ENCODE measurements at places on chromosomes 12 and 14.

DNA sequence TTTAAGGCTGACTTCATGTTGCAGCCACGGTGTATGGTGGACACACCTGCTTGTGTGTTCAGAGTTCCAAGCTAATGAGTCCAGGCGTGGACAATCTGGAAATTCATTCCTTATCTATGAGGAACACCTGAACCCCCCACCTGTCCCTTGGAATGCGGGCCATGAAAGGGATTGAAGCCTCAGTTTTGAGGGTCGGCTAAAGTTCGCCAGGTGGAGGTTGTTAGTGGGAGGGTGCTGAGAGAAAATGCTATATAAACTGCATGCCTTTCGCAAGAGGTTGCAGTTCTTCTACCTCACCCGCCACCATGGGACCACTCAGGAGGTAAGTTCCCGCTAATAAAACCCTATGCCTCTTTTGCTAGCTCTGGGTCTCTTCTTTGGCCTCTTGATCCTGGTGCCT is 348.0 kb downstream of the BCL11B start:
- DNase-seq: no peak

DNA sequence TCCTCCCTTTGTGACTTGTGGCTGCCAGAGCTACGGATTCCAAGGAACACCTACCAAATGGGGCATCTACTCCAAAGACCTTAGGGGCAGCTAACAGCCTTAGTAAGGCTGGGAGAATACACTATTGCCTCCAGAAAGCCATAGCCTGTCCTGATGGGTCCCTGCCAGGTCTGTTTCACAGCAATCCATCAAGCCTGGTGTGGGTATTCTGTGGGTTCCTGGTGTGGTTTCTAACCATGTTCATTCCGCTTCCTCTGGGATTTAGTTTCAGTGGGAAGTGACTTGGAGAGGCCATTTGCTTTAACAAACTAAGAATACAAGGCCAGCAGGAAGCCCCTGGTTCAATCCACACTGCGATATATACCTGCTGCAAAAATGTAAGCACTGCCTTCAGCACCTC is 220.5 kb downstream of the FOXN3 start:
- DNase-seq: no peak

GRCh38 chr14:77599889-77600288 is 16.5 kb downstream of the SPTLC2 start:
- no peak for DNase-seq

- no peak for DNase-seq
These were observed 16.3 kb upstream of the EPYC start for GRCh38 chr12:91021076-91021475.

GRCh38 chr12:26846416-26846815 is 13.4 kb upstream of the ITPR2 start:
- DNase-seq: no peak

DNA sequence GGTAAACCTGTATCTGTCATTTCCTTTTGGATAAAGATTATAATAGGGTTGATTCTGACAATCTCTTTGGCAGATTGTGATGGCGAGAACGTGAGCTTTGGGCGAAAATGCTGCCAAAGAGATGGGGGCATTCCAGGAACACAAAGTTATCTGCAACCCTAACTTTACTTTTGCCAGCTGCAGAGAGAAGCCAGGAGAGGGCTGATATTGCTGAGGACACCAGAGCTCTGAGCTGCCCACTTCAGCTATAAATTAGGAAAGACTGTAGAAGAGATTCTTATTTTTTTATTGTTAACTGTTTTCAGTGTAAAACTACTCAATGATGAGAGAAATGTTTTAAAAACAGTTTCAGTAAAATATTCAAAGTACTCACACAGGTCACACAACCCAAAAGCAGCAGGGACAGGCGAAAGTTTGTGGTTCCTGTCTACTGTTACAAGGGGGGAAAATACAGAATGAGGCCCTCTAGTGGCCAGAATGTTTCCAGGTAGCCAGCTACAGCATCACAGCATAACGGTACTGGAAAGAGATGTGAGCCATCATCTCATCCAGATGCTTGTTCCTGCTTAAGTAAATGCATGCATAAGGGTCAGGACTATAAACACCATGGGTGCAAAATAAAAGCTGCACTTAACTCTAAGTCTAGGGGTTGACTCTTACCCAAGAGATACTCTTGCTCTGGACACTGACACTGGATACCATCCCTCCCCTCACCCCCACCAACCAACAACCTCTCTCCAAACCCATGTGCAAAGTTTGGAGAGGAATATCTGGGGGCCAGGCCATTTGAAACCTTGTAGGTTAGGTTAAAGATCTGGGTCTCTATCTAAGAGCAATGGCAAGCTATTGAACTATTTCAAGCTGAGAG is 498.4 kb downstream of the RMST start:
- DNase-seq: no peak

GRCh38 chr12:32448586-32448985 is 49.2 kb downstream of the FGD4 start:
- DNase-seq: no peak

DNA sequence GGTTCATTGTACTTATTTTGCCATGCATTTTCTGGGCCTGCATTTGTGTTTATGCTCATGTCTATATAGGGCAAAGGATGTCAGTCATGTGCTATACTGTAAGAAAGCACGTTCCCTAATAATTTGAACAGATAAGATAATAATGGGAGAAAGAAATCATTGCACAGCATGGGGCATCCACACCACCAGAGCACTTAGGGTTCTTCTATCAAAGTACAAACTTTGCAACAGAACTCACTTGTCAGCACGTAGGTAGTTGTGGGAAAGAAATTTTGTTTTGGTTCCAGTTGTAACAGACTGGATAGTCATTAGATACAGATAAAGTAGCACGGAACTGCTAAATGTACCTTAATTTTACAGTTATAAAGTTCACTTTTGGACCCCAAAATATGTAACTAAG is 10.1 kb downstream of the PPP1CC start:
- no peak for DNase-seq

DNA sequence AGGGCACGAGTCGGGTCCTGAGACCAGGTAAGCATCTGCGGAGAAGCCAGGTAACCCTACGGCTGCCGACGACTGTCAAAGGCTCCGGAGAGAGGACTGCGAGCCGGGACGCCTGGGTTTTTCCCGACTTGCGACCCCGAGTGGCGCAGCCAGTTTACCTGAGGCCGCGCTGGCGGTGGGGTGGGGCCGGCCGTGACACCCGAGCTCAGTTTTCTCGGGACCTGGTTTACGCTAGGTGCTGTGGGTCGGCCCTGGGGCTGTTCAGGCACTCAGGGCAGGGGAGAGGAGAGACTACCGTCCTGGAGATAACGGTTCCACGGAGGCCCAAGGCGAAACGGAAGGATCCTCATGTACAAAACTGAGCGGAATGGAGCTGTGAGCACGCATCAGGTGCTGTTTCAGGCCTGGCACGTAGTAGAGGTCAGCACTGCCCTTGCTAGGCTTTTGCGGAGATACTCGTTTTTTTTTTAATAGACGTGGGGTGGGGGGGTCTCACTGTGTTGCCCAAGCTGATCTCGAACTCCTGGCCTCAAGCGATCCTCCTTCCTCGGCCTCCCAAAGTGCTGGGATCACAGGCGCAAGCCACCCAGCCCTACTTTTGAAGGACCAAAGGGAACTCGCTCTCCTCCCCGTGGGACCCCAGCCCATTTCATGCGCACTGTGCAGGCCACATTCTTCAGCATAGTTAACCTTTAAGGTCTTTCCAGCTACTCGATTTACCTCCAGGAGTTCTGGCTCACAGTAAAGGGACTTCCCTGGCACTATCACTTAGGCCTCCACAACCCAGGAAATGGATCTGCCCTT is 471 bp downstream of the MTRFR start:
- DNase-seq: no peak

GRCh38 chr12:108542320-108542719 is 18.7 kb downstream of the SART3 start:
- no peak for DNase-seq

DNA sequence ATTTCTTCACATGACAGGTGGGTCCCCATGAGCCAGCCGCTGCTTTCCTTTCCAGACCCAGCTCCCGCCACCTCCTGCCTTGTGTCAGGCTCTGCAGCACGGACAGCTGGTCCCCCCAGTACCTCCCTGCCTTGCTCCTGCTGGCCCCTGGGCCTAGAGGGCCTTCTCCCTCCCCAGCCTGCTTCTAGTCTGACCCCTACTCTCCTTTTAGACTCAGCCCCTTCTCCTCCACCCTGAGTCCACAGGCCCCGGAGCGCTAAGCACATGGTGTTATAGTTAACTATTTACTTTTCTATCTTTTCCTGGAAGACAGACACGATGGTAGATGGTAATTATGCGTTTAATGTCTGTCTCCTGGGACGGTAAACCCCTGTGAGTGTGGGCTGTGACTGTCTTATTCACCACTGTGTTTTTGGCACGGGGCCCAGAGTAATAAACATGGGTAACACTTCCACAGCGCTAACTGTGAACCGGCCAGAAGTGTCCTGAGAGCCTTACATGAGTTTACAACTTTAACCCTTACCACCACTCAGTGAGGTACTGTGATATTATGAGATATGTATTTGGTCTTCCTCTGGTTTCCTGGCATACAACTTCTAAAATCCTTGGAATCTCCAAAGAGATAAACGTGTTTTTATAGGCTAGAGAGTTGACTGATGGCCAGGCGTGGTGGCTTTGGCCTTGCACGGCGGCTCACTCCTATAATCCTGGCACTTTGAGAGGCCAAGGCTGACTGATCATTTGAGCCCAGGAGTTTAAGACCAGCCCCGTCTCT is 41.2 kb downstream of the DGLUCY start:
- no peak for DNase-seq

DNA sequence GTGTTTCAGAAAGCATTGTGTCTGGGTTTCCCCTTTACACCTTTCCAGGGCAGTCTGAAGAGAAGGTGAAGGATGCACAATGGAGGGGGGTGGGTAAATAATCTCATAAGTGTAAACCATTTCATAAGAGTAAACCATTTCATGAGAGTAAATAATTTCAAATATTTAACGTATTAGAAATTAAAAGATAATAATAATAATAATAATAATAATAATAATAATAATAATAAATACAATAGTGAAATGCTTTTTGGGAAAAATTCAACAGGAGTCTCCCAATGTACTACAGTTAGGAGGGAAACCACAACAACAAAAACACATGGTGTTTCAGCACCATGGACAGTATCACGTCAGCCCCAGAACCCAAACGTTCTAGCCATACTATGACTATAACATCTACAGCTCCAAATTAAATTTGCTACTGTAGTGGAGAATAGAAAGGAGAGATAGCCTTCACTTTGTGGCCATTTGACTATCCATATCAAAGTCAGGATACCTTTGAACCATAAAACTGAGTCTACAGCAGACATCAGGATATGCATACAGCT is 691.8 kb downstream of the BCL11B start:
- no peak for DNase-seq

DNA sequence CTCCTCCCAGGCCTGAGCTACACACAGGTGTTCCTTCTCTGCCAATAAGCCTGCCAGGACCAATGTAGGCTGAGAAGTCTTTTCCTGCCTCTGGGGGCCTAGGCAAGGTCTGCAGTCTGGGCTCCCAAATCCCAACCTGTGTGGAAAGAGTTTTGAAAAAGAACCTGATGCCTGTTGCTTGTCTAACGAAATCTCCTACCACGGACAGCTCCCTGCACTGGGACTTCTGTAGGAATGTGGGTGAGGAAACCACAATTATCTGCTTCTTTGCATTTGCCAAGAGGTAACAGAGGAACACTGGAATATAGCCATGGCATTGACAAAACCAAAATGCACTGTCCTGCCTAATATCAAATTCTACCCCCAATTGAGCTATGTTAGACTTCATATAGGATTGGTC is 877.0 kb upstream of the TMEM132C start:
- no peak for DNase-seq

DNA sequence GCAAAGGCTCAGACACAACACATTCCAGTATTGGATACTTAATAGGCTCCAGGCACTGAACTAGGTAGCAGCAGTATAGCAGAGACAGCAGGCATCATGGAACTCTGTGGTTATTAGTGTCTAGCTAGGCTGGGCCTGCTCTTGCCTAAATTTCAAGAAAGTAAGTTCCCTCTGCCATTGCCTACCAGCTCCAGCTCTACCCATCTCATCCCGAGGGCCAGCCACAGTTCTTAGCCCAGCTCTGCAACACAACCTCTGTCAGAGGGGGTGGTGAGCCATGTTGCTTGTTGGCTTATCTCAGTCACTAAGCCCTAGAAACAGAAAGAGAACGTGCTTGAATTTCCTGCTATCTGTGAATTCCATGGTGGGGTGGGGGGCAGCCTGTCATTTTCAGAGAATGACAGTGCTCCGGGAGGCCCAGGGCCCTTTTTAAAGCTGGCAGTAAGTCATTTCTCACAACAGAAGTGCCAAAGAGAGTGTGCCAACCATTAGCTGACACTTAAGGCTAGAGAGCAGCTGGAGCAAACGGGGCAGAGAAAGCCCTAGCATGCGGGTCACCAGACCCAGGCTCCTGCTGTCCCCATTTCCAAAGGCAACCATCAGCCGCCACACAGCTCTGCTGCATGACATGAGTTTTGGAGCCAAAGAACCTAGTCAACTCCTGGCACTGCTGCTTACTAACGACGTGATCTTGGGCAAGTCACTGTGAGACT is 105.9 kb downstream of the PRMT8 start:
- DNase-seq: no peak

All from activated CD4-positive, alpha-beta T cell treated with anti-CD3 and anti-CD28 coated beads for 4 hours (primary cell).